ENCODE measurements at places on chromosomes 4 and X.
A peak's percentile ranks its signal among the peaks of the same experiment; 100 is the strongest.

- DNase-seq = no peak
Observed at GRCh38 chr4:10075158-10075863, 41.3 kb downstream of the WDR1 start.

DNA sequence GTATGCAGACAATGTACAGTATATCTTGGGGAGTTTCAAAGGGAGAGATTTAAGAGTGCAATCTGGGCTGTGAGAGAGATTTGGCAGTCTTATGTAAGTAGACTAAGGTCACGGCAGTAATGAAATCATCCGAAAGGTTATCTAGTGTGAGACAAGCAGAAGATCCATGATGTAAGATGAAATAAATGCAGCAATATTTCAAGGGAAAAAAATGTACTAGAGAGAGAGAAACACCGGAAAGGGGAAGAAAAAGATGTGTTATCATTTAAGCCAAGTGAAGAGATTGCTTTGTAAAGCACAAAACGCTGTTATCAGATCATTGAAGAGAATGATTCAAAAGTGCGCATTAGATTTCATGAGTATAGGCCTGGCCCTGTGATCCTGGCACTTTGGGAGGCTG, 88.4 kb upstream of the GUCY1A1 start:
- no peak for DNase-seq

- DNase-seq = no peak
Observed at GRCh38 chrX:105701310-105702052, 120.9 kb upstream of the NRK start.

DNA sequence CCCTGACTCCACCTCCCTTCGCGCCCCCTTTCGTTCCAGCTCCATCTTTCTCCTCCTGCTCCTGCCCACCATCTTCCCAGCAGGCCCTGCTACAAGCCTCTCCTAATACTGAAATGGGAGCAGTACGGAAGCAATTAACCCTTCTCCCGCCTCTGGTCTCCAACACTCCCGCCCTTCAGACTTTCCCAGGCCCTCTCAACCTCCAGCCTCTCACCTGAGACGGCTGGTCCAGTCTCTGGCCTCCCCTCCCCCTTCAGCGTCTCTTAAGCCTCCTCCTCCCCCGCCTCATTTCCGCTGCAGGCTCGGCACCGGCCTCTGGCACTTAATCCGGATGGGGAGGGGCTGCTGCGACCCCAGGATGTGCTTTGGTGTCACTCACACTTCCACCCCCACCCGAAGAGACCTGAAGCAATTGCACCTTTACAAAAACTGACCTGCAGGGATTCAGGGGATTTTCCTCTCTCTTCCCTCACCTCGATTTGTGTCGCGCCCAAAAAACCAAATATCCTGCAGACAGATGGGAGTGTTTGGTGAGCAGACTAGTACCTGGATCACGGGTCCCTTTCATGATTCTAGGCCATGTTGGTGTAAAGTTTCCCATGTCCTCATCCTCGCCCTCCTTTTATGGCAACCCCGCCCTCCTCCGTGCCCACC, 657 bp downstream of the TCEAL8 start:
- DNase-seq = peak; percentile 29

GRCh38 chr4:56321251-56321650, 66.0 kb downstream of the AASDH start:
- DNase-seq = no peak

DNA sequence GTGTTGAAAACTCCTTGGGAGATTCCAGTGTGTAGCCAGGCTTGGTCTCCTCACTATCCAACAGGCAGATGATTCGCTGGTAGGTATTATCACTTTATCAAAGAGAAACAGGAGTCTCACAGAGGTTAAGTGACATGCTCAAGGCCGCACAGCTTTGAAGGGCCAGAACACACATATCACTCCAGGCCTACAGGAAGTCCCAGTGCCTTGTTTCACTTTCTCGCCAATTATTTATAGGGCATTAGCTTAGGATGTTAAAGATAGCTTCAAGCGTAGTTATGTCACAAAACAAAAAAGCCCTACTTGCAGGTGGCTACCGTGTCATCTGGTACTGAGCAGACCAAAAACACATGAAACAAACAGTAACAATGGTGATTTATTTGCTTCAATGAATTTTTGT, 13.2 kb downstream of the ATP8A1 start:
- DNase-seq = no peak

GRCh38 chr4:102791318-102791835, 30.6 kb upstream of the MANBA start:
- no peak for DNase-seq

- DNase-seq = no peak
Observed at GRCh38 chrX:102338162-102338561, 91.2 kb downstream of the NXF2 start.

DNA sequence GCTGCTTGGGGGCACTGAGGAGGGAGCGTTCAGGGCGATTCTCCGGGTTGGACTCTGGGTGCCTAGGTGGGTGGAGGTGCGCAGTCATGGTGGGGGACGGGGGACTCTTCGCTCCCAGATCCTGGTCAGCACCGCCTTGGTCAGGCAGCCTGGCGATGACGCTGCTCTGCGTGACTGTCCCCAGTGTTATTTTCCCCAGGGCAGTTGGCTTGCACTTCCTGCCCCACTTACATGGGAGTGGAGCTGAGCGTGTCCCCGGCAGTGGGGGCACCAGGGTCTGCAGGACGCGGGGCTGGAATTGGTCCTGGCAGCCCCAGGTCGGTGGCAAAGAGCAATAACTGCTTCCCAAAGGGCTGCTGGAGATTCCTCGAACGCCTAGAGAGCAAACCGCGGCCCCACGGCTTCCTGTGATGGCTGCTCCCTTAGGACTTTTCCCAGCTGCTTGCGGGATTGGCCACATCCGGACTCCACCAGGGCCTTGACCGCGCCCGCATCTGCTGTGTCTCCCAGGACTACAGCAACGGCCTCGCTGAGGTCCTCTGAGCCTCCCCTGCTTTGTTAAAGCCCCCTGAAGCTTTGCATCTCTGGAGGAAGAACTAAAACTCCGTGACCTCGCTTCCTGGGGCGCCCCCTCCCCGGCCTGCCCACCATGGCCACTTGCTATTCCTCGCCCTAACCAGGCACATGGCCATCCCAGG, 35.3 kb upstream of the GPR78 start:
- DNase-seq = peak; percentile 97

DNA sequence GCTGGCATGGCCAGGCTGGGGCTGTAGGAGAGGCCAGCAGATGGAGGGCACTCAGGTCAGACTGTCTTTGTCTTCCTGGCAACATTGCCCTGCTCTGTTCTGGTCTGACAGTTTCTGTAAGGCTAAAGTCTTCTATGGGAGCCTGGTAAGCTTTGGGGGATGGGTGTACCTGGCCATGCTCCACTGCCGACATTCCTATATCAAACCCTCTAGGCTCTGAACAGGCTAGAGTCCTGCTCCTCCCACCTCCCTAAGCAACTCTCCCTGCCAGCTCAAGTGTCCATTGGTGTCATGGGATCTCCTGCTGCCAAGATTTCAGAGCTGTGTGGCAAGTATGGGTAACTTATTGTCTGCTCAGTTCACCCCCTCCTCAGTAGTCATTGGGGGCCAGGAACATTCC, 163.5 kb upstream of the UGT8 start:
- DNase-seq = no peak

- DNase-seq = peak; percentile 51
Observed at GRCh38 chr4:89836031-89836745, 773 bp downstream of the SNCA start.

DNA sequence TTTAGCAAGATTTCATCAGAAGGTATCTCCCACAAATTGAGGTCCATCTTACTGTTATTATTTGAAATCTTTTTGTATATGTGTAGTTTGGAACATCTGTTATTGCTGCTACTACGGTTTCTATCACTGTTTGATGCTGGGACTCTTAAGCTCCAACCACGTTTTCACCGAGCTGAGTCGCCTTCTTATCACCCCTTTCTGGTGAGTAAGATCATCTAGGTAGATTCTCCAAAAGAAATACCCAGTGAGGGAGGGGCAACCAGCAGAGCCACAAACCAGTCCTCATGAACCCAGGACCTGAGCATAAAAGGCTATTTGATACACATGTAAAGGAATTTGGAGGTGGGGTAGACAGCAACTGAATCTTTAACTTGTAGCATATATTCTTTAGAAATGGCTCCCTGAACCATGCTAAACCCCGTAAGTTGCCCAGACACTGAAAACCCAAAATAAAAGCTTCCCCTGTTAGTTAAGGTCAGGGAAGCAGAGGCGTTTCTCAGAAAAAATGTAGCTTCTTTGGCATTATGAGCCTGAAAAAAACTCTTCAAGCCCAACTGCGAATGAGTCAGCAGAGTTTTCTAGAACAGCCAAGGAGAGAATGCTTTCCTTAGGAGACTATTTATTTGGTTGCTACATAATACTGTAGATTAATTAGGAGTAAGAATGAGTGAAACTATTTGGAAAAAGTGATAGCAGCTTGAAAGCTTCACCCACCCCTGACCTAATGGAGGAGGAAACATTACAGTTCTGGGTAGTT, 53.8 kb upstream of the ATXN3L start:
- no peak for DNase-seq

GRCh38 chr4:186829097-186829496, 105.4 kb upstream of the FAT1 start:
- DNase-seq = no peak

- no peak for DNase-seq
Observed at GRCh38 chrX:363621-364375, 22.9 kb downstream of the PPP2R3B start.

- no peak for DNase-seq
Observed at GRCh38 chrX:148333989-148334388, 166.4 kb upstream of the AFF2 start.

DNA sequence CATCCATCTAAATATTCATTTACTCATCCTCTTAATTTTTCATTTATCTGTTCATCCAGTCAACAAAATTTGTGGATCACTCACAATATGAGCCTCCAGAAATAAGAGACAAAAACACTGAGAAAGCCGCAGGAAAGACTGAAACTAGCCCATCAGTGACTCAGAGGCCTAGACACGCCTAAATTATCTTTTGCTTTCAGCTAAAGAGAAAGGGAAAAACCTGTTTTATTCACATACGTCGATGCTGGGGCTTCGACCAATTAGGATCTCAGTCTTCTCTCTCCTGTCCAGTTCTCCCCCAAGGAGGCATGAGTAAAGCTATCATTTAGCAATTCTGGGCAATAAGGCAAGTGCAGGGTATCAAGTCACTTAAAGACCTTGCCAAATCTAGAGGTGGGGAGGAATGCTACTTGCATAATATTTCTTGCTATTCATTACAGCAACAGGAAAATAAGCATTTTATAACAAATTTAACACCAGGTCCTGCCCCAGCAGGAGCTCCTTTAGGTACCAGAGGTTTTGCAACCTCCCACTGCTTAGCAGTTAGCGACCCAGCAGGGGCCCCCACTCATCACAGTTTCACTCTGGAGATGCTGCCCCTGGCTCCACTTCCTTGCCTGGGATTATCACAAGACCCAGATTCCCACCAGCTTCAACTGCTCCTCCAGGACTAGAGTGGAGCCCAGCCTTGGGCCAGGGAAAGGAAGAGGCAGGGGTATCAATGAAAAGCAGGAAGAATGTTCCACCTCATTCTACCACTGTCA, 30.1 kb upstream of the TMEM154 start:
- DNase-seq = no peak

GRCh38 chr4:8355864-8356565, 84.5 kb downstream of the ACOX3 start:
- no peak for DNase-seq

DNA sequence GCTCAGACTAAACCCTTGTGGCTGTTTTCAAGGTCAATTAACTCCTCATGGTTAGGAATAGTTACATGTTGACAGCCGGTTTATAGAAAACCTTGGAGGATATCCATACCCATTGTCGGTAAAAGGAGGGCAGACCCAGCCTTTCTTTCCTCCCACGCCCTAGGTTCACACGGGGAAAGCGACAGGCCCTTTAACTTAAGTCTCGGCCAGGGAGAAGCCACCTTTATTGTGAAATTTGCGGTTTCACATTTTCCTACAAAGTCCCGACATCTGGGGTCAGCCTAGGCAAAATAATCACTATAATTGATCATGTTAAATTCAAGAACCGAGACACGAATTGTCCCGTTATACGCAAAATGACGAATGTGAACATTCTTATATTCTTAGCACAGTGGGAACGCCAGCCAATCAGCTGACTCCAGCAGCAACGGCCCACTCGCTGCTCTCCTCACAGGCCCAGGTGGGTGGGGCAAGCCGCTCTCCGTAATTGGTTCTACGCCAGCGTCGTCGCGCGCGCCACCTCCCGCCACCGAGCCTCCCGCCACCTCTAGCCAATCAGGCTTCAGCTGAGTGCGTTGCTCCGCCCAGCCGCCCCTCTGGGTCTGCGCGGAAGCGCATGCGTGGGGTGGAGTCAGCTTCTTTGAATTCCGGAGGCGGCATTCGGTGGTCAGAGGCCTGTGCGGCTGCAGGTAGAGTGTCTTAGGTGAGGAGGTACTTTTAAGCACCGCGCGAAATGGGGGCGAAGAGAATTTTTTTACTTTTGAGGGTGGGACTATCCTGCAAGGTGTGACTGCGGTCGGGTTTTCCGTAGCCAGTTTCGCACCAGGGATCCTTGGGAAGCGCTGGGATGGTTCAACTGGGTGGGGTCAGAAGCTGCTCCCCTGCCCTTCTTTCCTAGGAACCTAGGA, at the start of gene CENPI:
Gene CENPI, plus strand, starts transcription at position 659 of the 908 bp plus-strand sequence. CDS start 2,867 bp downstream, outside the sequence.
- peak; percentile 95 for DNase-seq

DNA sequence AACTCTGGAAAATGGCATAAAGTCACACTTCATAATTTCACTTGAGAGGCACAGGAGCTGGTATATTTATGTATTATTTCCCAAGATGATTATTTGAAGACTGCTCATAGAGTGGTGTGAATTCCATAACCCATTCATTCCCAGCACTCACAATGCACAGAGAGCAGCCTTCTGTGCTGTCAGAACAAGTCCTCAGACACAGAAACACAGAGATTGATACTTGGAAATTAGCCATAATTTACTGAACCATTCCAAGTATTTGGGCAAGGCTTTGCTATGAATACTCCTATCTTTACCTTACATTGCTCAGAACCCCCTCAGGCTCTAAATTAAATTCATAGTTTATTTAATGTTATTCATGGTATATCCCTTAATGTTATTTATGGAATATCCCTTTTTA, 53.6 kb downstream of the PABPC4L start:
- DNase-seq = no peak

DNA sequence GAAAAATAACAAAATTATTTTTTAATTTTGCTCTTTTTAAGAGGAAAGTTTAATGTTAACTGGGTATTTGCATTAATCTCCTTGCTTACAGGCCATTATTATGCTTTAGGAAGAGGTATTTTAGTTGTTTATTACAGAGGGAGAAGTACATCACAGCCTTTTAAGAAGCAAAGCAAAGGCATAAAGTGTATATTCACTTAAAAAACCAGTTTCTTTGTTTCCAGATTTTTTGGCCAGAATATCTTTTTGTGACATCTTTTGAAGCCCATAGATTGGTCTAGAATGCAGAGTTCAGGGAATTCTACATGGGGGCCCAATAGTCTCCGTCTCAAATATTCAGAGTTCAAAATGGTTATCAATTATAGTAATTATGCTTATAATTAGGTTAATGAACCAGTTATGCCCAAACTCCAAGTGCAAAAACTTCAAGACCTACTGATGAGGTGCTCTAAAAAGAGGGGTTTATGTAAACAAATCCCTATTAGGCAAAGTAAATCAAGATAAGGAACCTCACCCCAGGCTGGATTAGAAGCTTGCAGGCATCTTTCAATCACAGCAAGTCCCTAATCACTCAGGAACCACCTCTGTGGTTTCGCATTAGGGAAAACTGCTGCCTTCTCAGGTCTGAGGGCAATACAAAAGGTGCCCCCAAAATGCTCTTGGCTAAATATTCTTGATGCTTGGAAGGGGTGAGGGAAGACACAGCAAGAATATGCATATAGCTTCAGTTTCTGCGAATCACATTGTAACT, 1.4 kb downstream of the CXXC4 start:
- DNase-seq = peak; percentile 21

Measured in SJCRH30 (cell line).